ENCODE measurements at places on chromosomes 5 and 9.

DNA sequence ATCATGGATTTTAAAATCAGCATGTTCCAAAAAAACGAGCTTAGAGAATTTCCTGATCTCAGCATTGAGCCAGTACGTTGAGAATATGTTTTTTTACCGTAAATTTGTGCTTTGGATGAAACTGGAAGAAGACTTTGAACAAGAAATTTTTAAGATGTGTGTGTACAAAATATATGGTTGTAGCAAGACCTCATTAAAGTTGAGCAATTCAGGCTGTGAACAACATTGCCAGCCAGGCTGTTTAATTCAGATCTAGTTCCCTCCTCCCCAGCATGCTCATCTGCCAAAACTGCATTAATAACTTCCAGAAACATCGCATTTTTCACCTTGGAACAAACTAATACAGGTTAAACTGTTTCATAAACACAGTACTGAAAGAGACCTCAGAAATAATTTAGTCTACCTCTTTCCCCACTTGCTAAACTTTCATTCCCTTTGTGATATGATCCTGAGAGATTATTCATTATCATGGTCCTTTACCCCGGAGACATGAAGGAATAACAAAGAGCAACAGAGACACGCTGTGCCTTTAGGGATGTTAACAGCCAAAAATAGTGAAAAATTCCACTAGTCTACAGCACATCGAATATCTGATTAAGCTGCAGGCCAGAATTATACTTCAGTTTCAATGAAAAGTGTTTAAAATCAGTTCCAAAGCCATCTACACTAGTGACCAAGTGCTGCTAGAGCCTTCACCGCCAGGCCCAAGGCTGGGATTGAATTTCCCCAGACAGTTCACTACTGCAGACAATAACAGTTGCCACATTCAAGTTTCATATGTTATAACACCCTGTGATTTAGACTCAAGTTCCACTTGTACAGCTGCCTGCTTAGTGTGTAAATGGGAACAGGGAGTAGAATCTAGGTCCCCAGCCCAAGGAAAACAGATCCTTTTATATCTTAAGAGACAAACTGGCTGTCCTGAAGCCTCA, 89.6 kb downstream of the EFNA5 start:
- no peak for DNase-seq

DNA sequence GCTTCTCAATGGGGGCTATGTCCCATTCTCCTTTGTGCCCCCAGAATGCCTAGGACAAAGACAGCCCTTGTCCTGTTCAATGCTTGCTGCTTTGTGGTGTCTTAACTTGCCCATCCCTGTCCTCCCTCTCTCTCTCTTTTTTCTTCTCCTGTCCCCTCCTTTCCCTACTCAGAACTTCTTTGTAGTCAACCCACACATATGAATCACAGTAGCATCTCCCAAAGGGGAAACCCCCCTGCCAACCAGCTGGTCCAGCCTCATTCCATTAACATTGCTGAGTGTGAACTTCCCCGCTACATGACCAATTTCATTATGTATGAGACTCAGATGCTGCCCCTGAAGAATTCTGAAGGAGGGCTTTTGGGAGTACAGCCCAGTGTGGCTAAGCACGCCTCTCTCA, 408.3 kb downstream of the ENC1 start:
- DNase-seq = no peak

DNA sequence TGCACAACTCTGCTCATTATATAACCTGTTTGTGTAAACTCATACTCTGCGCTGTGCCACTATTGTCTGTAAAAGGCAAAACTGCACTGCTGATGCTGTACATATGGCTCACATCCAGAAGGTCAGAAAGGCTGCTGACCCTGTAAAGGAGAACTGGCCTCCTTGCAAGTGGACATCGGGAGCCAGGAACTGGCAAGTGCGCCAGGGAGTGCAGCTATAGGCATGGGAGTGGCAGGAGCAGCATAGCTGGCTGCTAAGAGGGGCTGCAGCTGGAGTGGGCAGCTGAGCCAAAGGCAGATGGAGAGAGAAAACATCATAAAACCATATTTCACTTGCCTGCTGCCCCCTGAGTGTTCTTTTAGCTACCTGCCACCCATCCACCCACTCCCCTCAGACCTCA, 2183.4 kb upstream of the ACO1 start:
- DNase-seq = no peak

- peak; percentile 63 for DNase-seq
Measured at GRCh38 chr5:132830436-132831094, at the start of gene SHROOM1. Gene SHROOM1, minus strand, starts transcription at chr5:132830647. Its CDS starts 4,507 bp downstream, at chr5:132826140.

DNA sequence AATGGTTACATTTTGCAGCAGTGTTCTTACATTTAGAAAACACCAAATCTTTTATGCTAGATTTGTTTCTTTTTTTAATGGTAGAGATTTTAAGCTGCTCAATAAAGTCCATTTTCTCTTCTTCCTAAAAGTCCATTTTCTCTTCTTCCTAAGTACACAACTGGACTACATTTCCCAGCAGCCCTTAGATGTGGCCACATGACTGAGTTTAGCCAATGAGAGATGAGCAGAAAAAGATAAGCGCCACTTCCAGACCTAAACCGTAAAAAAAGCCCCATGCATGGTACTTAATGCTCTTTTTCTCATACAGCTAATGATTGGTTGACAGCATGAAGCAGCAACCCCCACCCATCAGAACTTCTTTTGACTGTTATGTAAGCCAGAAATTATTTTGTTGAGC, 206.7 kb downstream of the FAM114A2 start:
- DNase-seq = peak; percentile 28

GRCh38 chr5:138932171-138932810, 57.2 kb upstream of the LRRTM2 start:
- DNase-seq = no peak

- no peak for DNase-seq
Measured at GRCh38 chr9:87556821-87557220, 59.2 kb downstream of the DAPK1 start.

DNA sequence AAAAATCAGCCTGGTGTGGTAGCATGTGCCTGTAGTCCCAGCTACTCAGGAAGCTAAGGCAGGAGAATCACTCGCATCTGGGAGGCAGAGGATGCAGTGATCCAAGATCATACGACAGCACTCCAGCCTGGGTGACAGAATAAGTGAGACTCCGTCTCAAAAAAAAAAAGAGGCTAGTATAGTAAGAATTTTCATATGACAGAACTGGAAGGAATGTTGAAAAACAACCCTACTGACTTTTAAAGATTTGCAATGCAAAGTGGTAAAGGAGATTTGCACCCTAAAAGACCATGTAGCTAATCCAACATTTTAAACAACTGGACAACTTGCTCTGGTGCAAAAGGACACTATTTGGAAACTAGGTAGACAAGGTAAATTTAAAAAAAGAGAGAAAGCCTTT, 58.1 kb downstream of the SH3PXD2B start:
- DNase-seq = no peak

DNA sequence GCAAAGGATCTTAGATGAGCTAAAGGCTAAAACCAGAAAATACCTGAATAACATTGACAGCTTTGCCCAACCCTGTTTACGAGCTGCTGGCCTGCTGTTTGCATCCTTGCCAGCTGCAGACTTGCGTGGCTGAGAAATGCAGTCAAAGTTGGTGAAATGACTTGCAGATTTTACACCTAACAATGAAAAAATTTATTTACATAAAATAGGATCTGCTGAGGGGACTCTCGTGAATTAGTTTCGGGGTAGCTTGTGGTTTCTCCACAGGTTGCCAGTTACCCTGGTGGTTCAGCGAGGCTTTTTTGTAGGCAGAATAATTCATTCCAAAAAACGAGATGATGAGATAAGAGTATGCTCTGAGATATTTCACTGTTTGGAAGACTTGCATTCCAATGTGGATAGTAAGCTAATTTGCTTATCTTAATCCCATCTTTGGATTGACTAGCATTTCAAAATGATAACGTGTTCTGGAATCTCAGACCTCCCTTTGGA, 65.7 kb upstream of the FANCC start:
- DNase-seq = no peak

- DNase-seq = no peak
Measured at GRCh38 chr5:87582149-87582548, 169.4 kb upstream of the CCNH start.

DNA sequence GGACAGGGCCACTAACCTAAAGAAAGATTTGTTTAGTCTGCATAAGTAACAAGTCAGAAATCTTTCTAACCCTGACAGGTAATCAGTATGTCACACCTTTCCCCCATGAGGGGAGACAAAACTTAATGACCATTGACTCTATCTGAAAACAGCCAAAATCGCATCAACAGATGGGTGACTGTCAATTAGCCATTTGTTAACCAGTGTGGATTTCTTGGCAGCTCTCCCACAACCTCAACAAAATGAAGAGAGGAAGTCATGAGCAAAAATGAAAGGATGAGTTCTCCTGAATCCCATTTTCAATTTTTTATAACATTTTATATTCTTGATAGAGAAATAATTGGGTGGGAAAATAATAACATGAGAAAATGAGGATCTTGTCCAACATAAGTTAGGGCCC, 84.6 kb upstream of the SNX2 start:
- no peak for DNase-seq

Data from dermis microvascular lymphatic vessel endothelial cell (primary cell).